ENCODE measurements at places on chromosomes 3 and 15.

DNA sequence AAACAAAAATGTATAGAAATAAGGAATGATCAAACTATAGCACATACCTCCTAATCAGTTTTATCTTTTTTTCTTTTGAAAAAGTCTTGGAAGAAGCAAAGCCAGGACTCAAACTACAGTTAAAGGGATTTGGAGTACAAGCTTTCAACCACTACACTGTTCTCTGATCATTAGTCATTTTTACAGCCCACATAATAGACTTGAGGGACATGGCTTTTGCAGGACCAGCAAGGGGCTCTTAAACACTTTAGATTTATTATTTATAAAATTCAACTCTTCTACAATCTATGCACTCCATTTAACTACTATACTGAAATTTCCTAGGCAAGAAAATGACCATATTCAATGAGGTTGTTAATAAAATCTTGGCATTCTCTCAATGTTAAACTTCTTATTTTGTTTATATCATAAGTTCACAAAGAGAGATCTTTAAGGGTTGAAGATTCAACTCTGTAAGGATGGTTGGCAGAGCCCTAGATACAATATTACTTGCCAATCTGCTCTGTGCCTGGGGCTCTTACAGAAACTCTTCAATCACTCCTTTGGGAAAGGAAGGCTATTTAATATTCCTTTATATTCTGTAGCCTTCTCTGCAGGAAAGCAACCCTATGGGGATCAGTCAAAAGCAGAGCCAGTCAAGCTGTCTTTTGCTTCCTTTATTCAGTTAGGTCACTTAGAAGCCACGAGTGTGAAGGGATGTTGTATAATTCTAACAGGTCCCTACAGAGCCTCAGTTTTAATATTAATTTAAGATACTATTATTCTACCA is 557.7 kb upstream of the SGO1 start:
- no peak for DNase-seq

DNA sequence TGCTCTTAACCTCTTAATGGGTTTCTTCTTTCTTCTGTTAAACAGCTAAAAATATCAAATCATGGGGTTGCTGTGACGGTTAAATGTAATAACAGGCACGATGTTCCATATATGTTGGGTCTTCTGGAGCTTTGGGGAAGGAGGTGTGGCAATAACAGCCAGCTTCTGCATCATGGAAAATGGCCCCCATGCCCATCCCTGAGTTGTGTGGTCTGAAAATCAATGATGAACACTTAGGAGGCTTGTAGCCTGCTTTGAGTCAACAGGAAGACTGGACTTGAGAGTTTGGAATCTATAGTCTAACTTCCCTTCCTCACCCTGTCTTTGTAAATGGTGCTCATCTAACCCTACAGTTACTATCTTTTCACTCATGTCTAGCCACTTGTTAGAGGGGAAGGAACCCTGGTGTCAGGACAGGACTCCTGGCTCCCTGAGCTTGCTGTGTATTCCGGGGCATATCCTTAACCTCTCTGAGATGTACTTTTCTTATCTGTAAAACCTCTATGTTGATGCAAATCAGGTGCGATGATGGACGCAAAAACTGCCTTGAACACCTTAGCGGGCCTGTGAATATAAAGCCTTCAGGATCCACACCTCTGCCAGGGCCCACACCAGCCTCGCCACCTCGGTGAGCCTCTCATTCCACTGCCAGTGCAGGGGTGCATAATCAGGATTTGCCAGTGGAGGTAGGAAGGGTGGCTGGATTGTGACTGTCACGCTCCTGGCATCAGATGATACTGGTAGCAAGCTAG is 27.5 kb downstream of the SMAD3 start:
- no peak for DNase-seq

DNA sequence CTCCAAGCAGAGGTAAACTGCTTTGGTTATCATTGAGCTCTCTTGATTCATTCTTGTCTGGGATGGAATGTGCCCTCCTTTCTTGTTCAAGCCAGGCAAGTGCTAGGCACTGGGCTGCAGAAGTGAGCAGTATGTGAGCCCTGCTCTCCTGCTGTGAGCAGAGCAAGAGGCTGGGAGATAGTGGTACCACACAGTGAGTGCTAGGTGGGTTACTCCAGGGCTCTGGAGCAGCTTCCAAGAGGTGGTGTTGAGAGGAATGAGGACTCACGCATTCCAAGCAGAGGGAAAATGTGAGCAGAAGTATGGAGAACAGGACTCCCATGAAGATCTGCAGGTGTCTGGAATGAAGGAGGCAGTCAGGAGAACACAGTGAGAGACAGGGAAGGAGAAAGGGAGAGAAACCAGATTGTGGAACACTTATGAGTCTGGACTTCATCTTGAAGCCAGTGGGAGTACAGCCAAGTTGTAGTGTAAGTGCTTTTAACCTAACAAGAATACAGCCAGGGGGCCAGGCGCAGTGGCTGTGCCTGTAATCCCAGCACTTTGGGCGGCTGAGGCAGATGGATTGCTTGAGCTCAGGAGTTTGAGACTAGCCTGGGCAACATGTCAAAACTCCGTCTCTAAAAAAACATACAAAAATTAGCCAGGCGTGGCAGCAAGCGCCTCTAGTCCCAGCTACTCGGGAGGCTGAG is 199.9 kb upstream of the CTDSPL start:
- no peak for DNase-seq

DNA sequence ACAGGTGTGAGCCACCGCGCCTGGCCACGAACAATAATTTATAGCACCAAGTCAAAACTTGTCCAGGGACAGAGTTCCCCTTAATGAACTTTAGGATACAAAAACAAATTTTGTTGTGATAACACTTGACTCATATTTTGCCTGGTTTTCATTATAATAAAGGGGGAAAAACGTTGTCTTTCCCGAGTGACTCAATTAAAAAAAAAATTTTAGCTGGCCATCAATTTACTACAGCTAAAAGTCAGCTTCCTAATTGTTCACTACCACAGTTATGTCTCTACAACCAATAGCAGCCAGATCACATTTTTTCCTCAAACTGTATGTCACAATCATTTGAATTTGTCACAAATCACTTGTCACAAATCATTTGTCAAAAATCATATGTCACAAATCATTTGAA is 116.0 kb downstream of the P3H2 start:
- DNase-seq, result no peak

DNA sequence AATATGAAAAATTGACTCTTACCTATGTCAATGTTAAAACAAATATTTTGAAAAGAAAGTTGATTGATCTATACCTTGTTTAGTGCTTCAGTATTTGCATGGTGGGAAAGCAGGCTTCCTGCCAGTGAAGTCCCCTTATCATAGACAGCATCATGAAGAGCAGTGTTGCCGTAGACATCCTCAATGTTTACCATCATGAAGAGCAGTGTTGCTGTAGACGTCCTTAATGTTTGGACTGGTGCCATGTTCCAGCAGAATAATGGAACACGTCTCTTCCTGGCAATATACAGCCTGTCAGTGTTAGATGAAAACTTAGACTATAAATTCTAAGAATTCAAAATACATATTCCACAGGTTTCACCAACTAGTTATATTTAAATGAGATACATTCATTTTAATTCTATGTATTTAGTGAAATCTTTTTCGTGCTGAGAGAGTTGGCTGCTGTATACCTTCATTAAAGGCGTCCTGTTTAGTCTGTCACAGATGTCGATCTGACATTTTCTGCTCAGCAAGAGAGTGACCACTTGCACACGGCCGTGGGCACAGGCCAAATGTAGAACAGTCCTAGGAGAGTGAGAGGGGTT is 116.8 kb downstream of the LMLN start:
- no peak for DNase-seq

DNA sequence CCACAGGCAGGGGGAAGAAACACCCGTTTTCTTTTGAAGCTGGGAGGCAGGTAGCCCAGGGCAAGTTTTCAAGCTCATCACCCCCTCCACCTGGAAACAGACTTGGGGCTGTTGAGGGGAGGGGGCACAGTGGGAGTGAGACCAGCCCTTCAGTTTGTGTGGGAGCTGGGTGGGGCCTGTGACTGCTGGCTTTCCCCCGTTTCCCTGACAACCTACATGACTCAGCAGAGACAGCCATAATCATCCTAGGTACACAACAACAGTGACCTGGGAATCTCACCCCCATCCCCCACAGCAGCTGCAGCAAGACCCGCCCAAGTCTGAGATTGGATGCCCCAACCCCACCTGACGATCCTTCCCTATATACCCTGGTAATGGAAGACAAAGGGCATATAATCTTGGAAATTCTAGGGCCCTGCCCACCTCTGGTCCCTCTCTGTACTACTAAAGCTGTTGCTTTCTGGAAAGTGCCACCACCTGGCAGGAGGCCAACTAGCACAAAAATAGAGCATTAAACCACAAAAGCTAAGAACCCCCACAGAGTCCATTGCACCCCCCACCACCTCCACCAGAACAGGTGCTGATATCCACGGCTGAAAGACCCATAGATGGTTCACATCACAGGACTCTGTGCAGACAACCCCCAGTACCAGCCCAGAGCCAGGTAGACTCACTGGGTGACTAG is 422.2 kb upstream of the SGO1 start:
- no peak for DNase-seq

DNA sequence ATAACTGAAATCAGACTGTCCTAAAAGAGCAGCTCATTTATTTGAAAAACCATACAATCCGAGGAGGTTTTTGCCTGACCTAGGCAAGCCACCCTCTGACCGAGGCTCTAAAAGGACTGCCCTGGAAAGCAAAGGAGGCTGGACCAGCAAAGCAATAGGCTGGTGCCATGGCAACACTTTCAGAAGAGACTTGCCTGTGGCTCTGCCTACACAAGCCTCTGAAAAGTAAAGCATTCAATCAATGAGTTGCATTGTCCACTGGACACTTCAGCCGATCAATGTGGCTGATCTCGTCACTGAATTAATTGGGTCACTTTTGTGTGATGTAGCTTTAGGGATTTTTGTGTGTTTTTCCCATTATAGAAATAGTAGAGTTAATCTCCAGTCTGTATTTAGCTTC is 99.1 kb upstream of the SEMA6D start:
- DNase-seq, result no peak

- no peak for DNase-seq
Measured at GRCh38 chr3:158725348-158726011, 6.8 kb downstream of the RARRES1 start.

DNA sequence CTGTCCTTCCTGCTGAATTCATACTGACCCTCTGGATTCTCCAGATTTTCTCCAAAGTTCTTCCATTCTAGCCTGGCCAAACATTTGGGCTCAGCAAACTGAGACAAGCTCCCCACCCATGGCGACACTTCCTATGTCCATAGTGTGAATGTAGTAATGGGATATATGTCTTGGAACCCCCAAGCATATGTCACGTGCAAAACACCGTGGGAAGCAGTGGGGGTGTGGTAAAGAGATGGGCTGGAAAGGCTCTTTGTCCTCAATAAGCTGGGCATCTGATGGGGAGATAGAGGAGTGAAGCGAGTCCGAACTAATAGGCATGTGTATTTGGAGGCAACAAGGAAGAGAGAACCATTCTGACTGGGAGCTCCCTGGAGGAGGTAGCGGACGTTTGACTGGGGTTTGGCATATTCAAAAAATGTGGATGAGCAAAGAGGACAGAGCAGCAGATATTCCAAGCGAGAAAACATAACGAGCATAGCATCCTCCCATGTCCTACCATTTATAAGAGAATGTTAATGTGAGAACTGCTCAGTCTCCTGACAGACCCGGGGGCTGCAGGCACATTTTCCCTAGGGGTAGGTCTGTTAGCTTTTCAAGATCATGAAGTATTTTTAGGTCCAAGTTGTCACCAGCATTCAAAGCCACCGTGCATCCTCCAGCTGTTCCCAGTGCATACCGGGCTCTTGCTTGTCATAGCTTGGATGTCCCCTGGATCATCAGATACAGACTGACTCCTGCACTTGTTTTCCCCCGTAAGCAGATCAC is 25.6 kb downstream of the TPM1 start:
- DNase-seq, result no peak

- no peak for DNase-seq
Measured at GRCh38 chr3:197549261-197549885, 6.4 kb downstream of the BDH1 start.

- DNase-seq, result no peak
Measured at GRCh38 chr3:144384241-144384979, 412.8 kb downstream of the DIPK2A start.

DNA sequence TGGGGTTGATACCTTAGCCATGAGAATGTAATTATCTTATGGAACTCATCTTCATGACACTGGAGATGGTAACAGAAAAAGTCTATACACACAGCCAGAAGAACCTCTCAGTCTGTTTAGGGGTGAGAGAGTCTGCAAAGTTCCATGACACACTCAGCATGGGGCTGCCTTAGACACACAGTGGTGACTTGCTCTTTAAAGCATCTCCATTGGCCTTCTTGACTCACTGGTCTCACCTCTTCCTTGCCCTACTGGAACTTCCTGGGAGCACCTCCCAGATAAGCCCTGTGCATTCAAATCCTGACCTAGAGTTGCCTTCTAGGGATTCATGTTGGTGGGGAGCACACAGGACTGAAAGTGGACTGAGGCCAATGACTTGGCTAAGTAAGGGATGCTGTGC is 9.3 kb downstream of the MAGI1 start:
- DNase-seq, result no peak

GRCh38 chr3:162094301-162094700 is 597.7 kb downstream of the OTOL1 start:
- DNase-seq, result no peak

- no peak for DNase-seq
Measured at GRCh38 chr3:112124907-112125607, 8.0 kb downstream of the GCSAM start.

- no peak for DNase-seq
Measured at GRCh38 chr3:132486099-132486498, 68.8 kb downstream of the DNAJC13 start.

DNA sequence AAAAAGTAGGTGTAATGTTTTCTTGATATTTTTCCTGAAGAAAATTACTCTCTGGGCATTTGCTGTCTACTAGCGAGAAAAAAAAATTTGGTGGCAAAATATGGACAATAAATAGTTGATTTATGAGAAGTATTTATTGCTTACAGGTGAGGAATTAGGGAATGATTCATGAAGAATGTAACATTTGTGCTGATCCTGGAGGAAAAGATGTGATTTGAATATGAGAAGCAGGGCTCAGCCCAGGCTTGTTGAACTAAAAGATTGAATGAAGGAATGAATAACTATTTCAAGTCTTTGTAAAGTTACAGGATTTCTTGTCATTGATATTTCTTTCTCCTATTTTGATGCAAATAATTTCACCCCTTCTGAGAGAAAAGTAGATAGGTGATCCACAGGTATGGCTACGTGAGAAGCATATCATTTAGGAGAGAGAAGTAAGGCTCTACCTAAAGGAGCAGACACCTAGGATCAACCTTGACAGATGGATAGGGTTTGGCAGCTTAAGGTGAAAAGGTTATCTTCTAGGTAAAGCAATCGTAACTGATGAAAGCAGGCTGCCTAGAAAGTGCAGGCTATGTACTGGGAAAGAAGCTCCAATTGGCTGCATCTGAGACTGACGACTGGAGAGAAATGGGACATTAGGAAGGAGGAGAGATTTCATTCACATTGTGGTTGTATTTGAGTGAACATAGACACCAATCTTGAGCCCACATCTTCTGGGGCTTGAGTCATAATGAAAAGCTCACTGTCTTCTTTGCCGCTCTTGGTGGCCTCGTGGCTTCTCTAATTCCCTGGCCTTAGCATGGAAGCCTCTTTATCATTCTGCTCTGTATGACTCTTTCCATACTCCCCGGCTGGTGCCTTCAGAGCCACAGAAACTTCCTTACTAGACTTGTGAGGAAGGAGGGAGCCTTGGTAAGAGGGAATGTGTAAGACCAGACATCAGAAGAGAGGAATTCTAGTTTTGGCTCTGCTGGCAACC is 106.5 kb downstream of the P3H2 start:
- no peak for DNase-seq

- no peak for DNase-seq
Measured at GRCh38 chr3:4816306-4816705, 162.9 kb upstream of the BHLHE40 start.
